BJ (cell line): ENCODE measurements at places on chromosomes 13 and 19.

- no peak for DNase-seq
Observed at GRCh38 chr19:3250675-3251074, 26.2 kb downstream of the CELF5 start.

DNA sequence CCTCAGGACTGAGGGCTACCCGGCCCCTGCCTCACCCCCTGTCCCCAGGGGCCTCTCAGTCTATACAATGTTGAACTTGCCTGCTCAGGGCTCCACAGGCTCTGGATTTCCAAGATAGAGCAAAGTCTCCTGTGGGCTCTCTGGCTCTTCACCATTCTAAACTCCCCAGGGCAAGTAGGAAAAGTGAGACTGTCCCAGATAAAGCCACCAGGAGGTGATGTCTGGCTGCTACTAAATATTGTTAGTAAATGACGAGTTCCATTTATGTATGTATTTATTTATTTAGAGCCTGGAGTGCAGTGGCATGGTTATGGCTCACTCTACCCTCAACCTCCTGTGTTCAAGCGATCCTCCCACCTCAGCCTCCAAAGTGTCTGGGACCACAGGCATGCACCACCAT is 73.6 kb upstream of the SIAH3 start:
- DNase-seq: no peak

- DNase-seq: no peak
Observed at GRCh38 chr13:51330791-51331190, 8.7 kb upstream of the SERPINE3 start.

- DNase-seq: no peak
Observed at GRCh38 chr13:66222926-66223325, 1007.2 kb downstream of the PCDH9 start.
